ENCODE measurements at places on chromosomes 13 and 19.

DNA sequence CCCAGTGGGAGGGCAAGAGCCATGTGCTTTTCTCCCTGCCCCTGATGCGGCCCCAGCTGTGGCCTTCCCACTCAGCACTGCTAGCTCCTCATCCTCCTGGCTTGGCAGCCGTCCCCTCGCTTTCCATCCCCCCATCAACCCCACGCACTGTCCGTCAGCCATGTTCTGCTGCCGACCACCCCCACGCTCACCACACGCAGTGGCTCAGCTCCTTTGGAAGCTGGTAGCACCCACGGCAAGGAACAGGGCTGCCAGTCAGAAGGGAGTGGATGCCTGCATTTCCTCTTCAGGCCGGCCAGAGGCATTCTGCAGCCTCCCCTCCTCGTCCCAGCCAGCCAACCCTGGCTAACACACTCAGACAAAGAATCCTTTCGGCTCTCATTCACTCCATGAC lies 6.3 kb downstream of the CALM3 start:
- DNase-seq, result no peak

GRCh38 chr19:51824281-51825005 lies 29.5 kb downstream of the FPR3 start:
- DNase-seq, result no peak

GRCh38 chr13:69319656-69320055 lies 788.0 kb upstream of the ATXN8OS start:
- peak; percentile 7 for DNase-seq

- DNase-seq, result no peak
Observed at GRCh38 chr19:748274-748598, 2.7 kb upstream of the MISP start.

DNA sequence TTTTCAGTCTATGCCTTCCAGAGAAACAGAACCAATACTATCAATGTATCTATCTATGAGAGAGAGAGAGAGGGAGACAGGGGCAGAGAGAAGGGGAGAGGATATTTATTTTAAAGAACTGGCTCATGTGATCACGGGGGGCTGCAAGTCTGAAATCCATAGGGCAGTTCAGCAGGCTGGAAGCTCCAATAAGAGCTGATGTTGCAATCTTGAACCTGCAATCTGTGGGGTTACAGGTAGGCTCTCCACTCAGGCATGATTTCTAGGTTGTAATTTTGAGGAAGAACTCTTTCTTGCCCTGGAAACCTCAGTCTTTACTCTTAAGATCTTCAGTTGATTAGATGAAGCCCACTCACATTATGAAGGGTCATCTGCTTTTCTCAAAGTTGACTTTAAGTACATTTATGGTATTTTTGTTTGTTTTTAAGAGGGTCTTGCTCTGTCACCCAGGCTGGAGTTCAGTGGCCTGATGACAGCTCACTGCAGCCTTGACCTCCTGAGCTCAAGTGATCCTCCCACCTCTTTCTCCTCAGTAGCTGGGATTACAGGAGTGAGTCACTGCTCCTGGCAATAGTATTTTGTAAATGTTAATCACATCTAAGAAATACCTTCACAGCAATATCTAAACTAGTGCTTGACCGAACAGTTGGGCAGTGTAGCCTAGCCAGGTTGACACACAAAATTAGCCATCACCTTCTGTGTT lies 376.4 kb downstream of the FGF9 start:
- peak; percentile 19 for DNase-seq

GRCh38 chr13:47539317-47539716 lies 461.8 kb downstream of the SUCLA2 start:
- DNase-seq, result no peak

DNA sequence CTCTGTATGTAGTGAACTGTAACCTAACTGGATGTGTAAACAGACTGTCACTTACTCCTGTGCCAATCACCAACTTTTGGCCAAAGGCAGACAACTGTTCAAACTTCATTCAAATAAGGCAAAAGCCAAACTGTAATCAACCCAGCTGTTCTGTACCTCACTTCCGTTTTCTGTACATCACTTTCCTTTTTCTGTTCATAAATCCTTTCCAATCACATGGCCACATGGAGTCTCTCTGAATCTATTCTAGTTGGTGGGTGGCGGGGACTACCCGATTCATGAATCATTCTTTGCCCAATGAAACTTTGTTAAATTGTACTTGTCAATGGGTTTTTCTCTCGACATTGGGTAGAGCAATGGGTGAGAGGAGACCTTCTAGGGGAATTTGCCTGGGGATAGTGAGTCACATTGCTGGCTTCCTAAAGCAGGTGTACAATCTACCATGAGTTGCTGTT lies 178.3 kb upstream of the RFC3 start:
- DNase-seq, result no peak

GRCh38 chr19:1248786-1249297 lies 459 bp downstream of the MIDN start:
- no peak for DNase-seq

DNA sequence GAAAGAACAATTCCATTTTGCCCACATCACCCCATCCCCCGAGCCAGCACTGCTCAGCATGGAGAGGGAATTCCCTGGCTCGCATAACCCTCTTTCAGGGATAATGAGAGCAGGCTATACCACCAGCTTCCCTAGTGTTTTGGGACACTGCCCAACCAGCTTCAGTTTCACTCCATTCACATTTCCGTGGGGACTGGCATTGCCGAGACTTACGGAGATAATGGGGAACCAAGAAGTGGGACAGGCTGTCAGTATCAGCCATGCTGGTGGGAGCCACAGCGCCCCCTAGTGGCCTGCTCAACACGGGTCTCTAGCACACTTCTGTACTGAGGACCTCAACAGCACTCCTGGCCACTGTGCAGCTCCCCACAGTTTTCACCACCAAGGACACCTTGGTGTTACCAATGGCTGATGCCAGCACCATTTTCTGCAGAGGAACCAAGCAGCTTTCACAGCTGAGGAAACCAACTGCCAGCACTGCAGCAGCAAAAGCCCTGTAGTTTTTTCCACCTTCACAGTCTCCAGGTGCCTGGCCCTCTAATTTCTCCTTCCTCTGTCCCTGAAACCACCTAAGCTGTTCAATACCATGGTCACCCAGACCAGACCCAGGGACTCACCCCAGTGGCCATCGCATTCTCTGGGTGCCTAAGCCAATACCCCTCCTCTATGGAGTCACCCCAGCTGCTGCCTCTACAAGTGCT lies 23.7 kb downstream of the SLC6A16 start:
- peak; percentile 1 for DNase-seq

GRCh38 chr13:107034236-107034872 lies 466.4 kb upstream of the ARGLU1 start:
- DNase-seq, result no peak

Measured in kidney epithelial cell (primary cell).